M059J (cell line): ENCODE measurements at places on chromosomes 5 and 9. TPM values are rescaled to one million over a fixed set of nuclear protein-coding genes. Genes with fewer than 3 reads are reported as not detected.

Gene SLC34A3
- total RNA-seq: 0.10 TPM in 1 of 2 replicates, not detected in the other

Gene MCC
- total RNA-seq: 1.9 and 4.6 TPM in 2 replicates

Gene WWC1
- total RNA-seq: 6.1 and 9.7 TPM in 2 replicates

Gene AQP3
- 0.57 and 1.1 TPM in 2 replicates for total RNA-seq

Gene CAVIN4
- total RNA-seq: 0.37 and 0.59 TPM in 2 replicates

Gene PDGFRB
- 23.5 and 44.4 TPM in 2 replicates for total RNA-seq

Gene NUTM2G
- not detected in 2 replicates for total RNA-seq

Gene SHROOM1
- 7.3 and 10.3 TPM in 2 replicates for total RNA-seq

Gene CORO2A
- total RNA-seq: 3.6 and 4.3 TPM in 2 replicates

Gene TAF11L5
- total RNA-seq: not detected in 2 replicates

Gene GPX8
- total RNA-seq: 155 and 179 TPM in 2 replicates

Gene ANKRD18B
- 0.42 TPM in 1 of 2 replicates, not detected in the other for total RNA-seq

Gene PSIP1
- total RNA-seq: 114 and 126 TPM in 2 replicates

Gene DMRT2
- not detected in 2 replicates for total RNA-seq

Gene MRRF
- 27.3 and 37.9 TPM in 2 replicates for total RNA-seq

Gene C9orf152
- total RNA-seq: not detected in 2 replicates
